ENCODE measurements at places on chromosomes 16 and 17.

- no peak for DNase-seq
Measured at GRCh38 chr17:52986056-52986662, 827.6 kb upstream of the CA10 start.

- peak; percentile 74 for DNase-seq
Measured at GRCh38 chr17:43701318-43701743, 39.6 kb upstream of the MEOX1 start.

- DNase-seq: peak; percentile 68
Measured at GRCh38 chr16:70520612-70521297, 2.6 kb downstream of the COG4 start.

GRCh38 chr17:633133-633532 lies 81.5 kb downstream of the VPS53 start:
- DNase-seq: no peak

DNA sequence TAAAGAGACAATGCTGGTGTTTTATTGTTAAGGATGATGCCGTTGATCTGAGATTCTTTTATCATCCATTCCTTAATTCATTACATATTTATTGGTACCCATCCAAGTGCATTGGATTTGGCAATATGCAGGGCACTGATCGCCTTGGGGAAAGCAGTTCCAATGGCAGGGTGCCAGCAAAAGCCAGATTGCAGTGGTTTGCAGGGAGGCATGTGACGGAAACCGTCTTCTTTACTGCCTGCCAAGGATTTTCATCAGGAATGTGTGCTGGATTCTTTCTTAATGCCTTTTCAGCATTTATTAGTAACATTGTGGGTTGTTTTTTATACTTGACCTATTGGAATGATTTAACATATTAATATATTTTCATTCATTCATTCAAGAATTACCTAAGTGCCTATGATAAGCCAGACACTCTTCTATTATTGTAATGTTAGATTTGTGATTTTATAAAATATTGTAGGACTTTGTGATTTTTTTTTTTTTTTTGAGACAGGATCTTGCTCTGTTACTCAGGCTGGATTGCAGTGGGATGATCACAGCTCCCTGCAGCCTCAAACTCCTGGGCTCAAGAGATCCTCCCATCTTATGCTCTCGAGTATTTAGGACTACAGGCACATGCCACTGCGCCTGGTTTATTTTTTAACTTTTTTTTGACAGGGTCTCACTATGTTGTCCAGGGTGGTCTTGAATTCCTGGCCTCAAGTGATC lies 93.4 kb upstream of the TNRC6A start:
- peak; percentile 99 for DNase-seq

Data from fibroblast of upper back skin (primary cell).